Testis (tissue), 5 donors: ENCODE measurements at places on chromosomes 3 and 15.

DNA sequence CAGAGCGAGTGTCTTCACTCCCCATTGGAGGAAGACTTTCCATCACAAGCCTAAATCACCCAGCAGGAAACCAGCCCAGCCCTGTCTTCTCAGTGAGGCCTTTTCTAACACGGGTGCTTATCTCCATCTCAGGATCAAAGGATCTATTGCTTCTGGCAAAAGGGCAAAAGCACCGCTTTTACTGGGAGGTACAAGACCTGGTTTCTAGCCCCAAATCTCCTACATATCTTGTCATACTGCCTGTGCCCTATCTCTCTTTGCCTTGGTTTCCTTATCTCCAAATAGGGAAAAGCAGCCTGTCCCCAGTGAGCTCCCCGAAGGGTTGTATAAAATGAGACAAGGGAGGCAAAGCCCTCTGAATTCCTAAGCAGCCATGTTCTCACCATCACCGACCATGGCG lies 5.2 kb downstream of the GLB1 start:
- no peaks in the 10 kb centered on the region for H3K27me3 ChIP-seq
- DNase-seq = no peak
- H3K4me3 ChIP-seq = no peak overlapping the region
- H3K27ac ChIP-seq = no peak overlapping the region
- H3K4me1 ChIP-seq = peaks cover 9% of the 10 kb centered on the region

GRCh38 chr3:52518723-52519444 lies 14.8 kb downstream of the NT5DC2 start:
- H3K4me3 ChIP-seq = peak overlapping the region; percentile 35
- DNase-seq = no peak
- no peaks in the 10 kb centered on the region for H3K27me3 ChIP-seq

DNA sequence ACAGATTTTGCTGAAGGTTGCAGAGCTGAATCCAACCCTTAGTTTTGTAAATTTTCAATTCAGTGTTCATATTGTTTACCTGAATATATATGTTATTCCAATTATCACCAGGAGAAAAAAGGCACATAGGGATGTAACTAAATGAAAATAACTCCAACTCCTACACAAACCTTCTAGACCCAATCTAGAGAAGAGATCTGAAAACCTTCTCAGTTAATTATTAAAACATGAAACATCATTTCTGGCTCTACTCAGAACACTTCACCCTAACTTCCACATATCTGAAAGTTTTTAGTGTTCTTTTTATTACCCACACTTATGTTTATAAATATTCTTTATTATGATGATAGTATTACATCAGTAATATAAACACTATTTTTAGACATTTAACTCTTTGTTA lies 76.6 kb downstream of the LRRFIP2 start:
- no peak for DNase-seq
- H3K36me3 ChIP-seq = no peaks in the 10 kb centered on the region
- H3K4me1 ChIP-seq = peaks cover 10% of the 10 kb centered on the region
- H3K27ac ChIP-seq = peak overlapping the region; percentile 20
- no peaks in the 10 kb centered on the region for H3K27me3 ChIP-seq
- H3K4me3 ChIP-seq = no peak overlapping the region

- H3K27me3 ChIP-seq = no peaks in the 10 kb centered on the region
- H3K27ac ChIP-seq = no peak overlapping the region
- no peak overlapping the region for H3K4me3 ChIP-seq
Measured at GRCh38 chr3:14847613-14848541, 29.1 kb downstream of the FGD5 start.
